ENCODE measurements at places on chromosomes 3 and 15.

DNA sequence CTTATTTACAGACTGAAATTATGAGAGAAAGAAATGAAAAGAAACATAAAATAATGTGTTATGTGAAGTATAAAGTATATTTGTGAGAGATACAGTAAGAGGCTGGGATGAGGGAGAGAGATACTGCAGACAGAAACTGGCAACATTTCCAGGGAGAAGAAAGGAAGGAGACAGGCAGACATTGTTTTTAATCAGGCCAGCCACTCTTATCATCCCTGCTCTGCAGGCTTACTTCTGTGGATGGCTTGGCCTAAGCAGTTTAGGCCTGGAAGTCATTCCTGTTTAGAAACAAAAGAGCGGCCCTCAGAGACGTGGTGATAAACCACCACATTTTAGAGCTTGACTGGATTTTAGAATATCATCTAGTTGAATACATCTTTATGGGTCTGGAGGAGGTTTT is 12.4 kb downstream of the PCCB start:
- DNase-seq = no peak

GRCh38 chr3:131007256-131007655 is 19.4 kb downstream of the ASTE1 start:
- DNase-seq = no peak

- no peak for DNase-seq
These were observed 81.5 kb downstream of the PPM1L start for GRCh38 chr3:160837394-160837980.

- DNase-seq = no peak
These were observed 227.7 kb downstream of the FOXP1 start for GRCh38 chr3:71355862-71356261.

- DNase-seq = no peak
These were observed 28.5 kb downstream of the KLHL25 start for GRCh38 chr15:85766001-85766831.

DNA sequence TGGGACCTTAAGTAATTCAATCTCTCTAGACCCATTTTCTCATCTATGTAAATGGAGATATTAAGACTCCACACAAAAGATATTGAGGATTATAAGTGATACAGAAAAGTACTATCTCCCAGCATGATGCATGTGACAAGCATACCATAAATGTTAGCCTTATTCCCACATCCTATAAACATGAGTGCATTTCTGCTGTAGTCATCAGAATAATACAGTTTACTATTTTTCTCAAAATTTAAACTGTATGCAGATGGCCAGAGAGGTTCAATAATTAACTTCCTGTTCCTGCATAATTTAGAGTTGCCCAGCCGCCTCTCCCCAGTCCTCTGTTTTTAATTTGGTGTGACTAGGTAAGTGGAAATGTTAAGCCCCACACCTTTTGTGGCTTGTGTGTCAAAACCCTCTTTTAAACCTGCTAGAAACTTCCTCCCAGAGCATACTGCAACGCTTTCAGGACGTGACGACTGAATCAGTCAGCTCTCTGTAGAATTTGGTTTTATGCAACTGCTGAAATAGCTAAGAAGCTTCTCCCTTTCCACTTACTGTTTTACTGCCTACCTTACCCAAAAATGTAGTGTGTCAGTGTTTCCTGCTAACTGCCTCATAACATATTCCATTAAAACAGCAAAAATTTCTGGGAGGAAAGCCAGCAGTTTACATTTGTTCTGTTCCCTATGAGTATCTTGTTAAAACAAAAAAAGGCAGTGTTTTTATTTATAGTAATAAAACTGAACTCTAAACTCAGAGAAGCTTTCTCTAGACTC is 1037.9 kb downstream of the EPHA3 start:
- DNase-seq = no peak

GRCh38 chr3:132145833-132146232 is 111.0 kb upstream of the CPNE4 start:
- DNase-seq = peak; percentile 20

GRCh38 chr3:138914870-138915502 is 32.0 kb downstream of the FOXL2 start:
- DNase-seq = no peak

DNA sequence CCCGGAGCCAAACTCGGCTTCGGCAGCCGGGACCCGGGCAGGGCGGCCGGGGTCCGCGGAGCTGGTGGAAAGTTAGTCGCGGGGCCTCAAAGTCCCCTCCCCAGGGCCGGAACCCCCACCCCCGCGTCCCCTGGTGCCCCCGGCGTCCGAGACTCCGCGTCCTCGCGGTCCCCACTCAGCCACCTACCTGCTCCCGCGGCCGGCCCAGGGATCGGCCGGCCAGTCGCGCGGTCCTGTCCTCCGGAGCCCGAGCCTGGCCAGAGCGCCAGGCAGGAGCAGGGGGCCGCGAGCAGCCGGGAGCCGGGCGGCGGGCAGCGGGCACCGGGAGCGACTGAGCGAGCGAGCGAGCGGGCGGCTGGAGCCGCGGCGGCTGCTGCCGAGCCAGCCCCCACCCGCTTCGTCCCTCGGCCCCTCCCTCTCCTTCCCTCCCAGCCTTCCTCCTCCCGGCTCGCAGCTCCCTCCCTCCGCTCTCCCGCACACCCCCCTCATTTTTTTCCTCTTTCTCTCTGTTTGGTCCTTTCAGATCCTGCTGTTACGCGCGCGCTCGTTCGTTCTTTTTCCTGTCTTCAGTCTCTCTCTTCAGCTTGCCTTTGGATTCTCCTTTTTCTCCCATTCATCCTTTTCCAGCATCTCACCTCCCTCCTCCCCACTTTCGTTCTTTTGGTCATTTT is at the start of gene MEGF11:
Gene MEGF11, minus strand, starts transcription at position 333 of the 671 bp plus-strand sequence. CDS start 125,347 bp downstream, outside the sequence.
- no peak for DNase-seq

GRCh38 chr3:105145511-105145910 is 221.2 kb upstream of the ALCAM start:
- DNase-seq = no peak

DNA sequence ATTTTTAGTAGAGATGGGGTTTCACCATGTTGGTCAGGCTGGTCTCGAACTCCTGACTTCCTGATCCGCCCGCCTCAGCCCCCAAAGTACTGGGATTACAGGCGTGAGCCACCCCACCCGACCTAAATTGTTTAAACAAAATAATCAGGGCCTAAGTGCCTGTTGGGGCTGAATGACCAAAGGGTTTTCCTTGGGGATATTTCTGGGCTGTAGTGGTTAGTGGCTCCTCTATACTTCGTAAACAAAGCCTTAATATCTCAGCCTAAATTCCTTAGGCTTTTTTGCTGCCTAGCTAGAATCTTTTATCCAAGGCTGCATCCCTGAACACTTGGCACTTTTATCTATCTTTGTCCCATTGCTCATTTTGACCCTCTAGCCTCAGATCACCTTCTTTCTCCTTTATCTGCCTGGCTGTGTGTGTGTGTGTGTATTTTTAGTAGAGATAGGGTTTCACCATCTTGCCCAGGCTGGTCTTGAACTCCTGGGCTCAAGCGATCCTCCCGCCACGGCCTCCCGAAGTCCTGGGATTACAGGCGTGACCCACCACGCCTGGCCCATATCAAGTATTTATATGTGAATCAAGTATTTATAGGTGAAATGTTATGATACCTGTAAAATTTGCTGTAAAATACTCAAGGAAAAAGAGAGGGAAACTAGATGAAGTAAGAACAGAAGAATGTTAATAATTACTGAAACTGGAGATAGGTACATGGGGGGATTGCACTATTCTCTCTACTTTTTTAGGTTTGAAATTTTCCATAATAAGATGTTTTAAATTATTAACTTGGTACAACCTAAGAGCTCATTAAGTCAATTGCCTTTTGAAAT is 1.8 kb downstream of the NUSAP1 start:
- DNase-seq = no peak

DNA sequence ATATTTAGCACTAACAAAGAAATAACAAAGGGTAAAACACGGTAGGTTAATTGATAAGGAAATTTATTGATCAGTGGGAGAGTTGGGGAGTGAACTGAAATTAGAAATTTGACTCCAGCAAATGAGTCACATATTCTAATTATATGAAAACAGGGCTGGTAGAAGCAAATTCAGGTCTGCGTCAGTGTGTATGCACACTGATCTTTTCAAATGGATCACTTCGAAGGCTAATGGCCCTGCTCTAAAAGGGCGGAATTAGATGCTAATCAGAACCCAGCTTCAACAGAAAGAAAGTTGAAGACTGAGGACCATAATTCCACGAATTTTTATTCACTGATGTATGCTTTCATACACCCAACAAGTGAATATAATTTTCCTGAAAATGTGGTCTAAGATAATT is 762.4 kb upstream of the DPPA4 start:
- DNase-seq = no peak

Measured in fibroblast of the conjunctiva (primary cell).